ENCODE measurements at places on chromosomes 5 and 9.

- DNase-seq = no peak
These were observed 297.9 kb upstream of the SEMA6A start for GRCh38 chr5:116872486-116872885.

- DNase-seq = no peak
These were observed 425.9 kb downstream of the SPOCK1 start for GRCh38 chr5:137073189-137073588.

- DNase-seq = peak; percentile 51
These were observed 2.6 kb upstream of the SQSTM1 start for GRCh38 chr5:179817890-179818745.

DNA sequence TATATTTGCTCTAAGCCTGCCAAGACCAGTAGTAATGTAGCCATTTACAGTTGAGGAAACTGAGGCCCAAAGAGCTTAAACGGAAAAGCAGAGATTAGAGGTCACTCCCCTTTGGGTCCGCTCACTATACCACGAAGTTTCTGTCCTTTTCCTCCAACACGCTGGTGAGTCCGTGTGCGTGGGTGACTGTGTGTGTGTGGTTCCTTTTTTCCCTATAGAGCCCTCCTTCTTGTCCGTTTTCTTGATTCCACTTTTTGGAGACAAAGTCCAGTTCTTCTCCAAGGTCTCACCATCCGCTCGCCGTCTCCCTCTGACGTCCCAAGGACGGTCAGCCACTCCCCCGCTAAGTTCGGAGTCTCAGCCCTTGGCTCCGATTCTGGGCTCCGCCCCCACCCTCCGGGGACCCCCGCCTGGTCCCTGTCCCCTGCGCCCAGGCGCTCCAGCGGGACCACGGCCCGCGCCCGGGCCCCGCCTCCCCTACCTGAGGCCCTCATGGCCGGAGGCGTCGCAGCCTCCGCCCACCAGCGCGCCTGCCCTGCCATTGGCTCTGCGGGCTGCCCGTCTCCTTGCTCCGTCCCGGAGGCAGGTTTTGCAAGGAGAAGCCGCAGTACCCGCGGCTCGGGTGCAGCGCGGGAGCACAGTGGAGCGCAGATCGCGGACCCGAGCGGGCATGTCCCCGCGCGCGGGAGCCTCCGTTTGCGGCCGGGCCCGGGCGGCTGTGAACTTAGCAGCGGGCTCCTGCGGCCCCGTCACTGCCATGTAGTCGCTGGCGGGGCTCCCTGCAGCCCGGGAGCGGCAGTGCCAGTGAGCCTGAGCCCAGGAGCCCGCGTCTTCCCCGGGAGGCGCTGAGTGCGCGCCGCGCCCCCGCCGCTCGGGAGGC, at the start of gene MAST4:
Gene MAST4, plus strand, starts transcription at position 638 of the 880 bp plus-strand sequence. CDS start 263 bp downstream, outside the sequence.
- peak; percentile 15 for DNase-seq

DNA sequence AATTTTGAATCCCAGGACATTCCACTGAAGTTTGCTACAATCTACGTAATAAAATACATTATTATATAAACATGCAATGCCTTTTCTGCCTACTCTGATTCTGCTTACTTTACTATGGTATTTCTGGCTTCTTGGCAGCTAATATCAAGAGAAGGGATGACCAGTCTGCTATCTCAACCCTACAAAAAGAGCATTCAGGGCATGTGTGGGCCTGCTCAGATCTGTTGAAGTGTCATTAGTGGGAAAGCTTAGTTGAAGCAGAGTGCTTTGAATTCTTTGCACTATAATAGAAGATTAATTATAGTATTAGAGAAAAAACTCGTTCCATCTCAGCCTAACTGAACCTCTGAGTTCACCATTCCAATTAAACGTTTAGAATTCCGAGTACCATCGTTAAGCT, 339.5 kb upstream of the ISL1 start:
- no peak for DNase-seq

GRCh38 chr5:98877600-98877999, 51.2 kb downstream of the CHD1 start:
- no peak for DNase-seq

GRCh38 chr5:72209147-72210115, 102.2 kb downstream of the MAP1B start:
- peak; percentile 25 for DNase-seq

DNA sequence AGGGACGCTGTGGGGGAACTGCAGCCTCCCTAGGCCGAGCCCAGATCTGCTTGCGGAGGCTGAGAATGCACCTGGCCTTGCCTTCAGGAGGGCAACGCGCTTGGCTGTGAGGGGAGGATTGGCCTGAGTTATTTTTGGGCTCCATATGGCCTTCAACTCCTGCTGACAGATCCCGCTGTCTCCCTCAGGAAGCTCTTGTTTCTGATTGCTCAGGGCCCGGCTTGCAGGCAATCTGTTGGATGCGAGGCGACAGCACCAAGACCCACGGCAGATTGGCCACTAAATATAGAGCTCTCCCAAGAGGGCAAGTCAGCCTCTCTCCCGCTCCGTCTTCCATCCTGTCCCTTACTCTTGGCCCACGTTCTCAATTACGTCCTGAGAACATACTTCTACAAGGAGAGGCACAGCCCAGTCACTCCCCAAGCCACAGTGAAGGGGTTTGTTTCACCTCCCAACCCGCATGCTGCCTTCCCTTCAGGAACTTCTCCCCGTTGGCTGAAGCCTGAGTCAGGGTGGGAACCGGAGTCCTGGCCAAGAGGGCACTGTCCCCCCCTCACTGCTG, 53.6 kb downstream of the RASGEF1C start:
- DNase-seq = no peak

GRCh38 chr5:10756549-10756948, 4.5 kb downstream of the DAP start:
- no peak for DNase-seq

DNA sequence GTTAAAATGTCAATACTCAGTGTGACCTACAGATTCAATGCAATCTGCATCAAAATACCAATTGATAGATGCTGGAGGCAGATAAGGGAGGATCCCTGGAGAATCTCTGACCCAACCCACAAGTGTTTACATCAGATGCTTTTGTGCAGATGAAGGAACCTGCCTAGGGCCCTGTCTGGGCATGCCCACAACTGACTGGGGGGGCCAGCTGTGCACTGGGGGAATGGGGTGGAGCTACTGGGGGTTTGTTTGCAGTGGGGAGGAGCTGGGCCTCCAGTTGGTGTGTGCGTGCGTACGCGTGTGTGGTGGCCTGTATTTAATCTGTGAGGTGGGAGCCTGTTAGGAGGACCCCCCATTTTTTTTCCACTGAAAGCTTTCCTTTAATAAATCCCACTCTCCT, 244.9 kb downstream of the TRIM36 start:
- no peak for DNase-seq

DNA sequence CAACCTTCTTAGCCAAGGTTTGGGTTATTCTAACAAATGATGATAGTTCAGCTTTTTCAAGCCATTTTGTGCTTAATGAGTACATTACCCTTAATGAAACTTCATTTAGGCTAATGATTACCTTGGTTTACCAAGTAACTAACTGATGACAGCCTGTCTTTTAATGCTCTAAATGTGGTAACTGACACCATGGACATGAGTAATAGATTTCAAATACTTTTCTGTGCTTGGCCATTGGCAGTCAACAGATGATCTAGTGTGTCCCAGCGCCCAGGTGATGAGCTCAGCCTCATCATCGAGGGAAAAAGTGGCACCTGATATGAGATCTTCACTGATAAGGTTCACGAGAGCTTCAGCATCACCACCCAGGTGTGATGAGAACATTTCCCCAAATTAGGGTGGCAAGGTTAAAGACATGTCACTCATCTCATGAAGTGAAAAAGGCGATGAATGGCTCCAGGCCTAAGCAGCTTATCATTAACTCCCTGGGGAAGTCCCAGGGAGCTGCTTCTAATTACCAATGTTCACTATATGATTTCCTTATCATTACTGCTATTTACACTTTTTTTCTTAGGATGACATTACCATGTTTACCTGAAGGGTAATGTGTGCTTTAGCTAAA, 296.0 kb downstream of the SPOCK1 start:
- no peak for DNase-seq

DNA sequence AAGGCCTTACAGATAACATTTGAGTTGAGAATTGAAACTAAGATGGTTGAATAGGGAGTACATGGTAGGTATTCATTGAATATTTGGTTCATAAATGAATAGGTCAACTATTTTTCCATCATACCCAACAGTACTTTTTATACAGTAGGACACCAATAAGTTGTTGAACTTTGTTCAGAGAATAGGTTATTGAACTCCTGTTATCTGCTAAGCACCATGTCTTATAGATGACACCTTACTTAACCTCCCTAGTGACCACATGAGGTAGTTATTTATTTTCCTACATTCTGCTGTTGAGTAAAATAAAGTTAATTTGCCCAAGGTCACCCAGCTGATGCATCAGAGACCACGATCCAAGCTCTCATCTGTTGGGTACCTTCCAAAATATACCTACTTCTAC, 49.6 kb upstream of the ATP10B start:
- DNase-seq = no peak

- DNase-seq = no peak
These were observed 350.4 kb downstream of the CDH10 start for GRCh38 chr5:24294333-24294732.

DNA sequence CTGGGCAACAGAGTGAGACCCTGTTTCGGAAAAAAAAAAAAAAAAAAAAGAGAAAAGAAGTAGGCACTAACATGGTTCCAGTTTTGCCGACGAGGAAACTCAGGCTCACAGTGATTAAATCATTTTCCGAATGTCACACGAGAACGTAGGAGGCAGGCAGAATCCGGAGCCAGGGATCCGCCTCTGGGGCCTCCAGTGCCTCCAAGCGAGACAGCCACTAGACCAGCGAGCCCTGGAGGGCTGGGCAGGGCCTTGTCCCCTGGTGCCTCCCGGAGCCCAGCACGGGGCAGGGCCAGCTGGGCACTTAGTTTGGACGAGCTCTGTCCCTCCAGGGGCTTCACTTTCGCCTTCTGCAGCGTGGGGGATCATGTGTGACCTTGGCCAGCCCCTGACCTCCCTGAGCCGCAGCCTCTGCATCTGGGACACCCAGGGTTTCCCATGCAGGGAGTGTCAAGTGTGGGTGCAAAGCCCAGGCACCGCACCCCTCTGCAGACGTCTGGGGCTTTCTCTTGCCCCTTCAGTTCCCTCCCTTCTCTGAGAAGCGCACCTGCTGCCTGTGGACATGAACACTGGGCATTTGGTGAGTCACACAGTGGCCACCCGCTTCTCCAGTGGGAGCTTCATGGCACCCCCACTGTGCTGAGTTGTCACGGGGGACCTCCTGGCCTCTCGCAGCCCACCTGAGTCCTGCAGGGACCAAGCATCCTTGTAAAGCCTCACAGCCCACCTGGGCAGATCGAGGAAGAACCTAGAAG, 80.3 kb downstream of the RXRA start:
- DNase-seq = peak; percentile 21

GRCh38 chr5:60458666-60459065, 241.3 kb downstream of the DEPDC1B start:
- no peak for DNase-seq

DNA sequence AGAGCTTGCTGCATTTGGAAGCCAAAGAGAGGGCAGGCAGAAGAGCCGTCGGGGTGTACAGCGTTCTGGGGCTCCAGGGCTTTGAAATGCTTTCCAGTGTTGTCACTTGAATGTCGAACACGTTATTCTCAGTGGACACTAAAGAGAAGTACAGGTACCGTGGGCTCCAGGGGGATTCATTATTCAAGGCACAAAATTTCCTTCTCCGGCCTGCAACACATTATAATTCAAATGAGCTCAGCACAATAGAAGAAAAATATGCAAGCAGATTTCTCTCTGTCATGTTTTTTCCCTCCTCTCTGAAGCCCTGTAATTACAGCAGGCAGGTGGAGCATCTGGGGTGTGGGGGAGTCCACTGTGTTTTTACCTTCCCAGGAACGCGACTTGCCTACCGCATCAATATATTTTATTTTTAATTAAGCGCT, 293.1 kb downstream of the ZSWIM6 start:
- DNase-seq = no peak

GRCh38 chr5:80752427-80752826, 97.6 kb upstream of the DHFR start:
- no peak for DNase-seq

DNA sequence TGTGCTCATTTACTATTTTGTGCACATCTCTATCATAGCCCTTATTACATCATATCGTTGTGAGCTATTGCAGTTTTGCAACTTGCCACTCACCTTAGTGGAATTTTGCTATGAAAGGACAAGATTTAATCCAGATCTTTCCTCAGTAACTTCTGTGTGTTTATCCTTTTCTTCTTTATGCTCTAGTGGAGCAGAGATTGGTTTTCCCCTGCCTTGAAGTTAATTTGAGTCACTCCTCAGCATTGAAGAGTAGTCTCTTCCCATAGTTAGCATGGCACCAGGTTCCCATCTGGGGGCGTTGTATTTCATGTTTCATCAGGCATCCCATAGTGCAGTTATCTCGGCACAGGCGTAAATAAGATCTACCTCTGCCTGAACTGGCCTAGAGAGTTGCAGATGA, 510.4 kb downstream of the PSAT1 start:
- DNase-seq = no peak

DNA sequence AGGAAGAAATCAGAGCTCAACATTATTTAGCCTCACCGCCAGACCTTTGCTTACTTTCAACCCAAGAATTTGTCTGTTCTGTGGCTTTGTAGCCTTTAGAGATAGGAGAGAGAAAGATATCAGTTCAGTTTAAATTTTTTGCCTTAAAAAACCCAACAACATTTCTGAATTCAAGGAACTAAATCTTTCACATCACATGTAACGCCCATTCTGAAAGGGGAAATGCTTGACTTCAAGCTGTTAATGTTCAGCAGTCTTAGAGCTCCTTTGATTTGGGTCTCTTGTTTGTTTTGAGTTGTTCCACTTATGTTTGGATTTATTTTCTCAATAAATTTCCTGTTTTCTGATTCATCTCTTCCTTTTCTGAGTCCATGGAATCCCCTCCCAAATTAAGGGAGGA, 294.5 kb downstream of the ARHGAP26 start:
- no peak for DNase-seq

DNA sequence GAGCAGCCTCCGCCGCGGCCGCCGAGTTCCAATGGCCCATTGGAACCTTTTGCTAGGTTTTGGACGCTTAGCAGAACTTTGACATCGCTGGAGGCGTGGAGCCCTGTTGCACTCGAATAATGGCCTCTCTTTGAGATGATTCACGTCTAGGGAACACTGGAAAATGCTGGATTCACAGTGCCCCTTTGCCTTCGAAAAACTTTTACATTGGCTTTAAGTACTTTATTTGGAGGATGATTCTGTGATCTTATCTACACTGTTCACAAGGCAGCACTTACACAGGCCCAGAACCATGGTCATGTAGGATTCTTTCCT, 536 bp upstream of the PPIC start:
- DNase-seq = no peak

GRCh38 chr5:62475072-62475471, 62.5 kb downstream of the IPO11 start:
- peak; percentile 54 for DNase-seq

- no peak for DNase-seq
These were observed 19.1 kb downstream of the PALM2AKAP2 start for GRCh38 chr9:109799141-109799540.

GRCh38 chr9:133023117-133023890, 7.5 kb upstream of the GTF3C5 start:
- DNase-seq = peak; percentile 61

Data from NB4 (cell line).